GM13976 (cell line): ENCODE measurements at places on chromosomes 1 and 21.

DNA sequence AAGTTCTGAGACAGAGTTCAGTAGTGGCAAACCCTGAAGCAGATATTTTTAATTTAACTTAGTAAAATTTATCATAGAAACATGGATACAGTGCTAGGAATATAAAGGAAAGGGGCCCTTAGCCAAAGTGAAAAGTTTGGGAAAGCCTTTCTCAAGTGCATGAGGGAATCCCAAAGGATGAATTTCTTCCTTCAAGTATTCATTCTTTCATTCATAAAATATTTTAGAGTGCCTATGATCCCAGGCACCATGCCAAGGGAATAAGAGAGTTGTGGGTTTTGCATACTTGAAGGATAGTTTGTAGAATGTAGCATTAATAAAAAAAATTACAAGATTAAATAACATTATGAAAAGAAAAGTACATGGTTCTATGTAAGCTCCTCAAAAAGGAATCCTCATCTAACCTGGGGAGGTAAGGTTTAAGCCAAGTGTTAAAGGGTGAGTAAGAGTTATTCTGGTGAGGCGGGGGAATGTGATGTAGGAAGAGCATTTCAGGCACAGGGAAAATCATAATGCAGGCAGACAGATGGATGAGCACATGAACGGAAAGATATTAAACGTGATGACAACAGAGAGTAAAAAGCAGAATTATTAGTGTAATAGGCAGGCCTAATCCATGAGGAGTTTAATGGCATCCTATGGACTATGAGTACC, 40.4 kb upstream of the NTNG1 start:
- DNase-seq: no peak

- DNase-seq: no peak
Observed at GRCh38 chr1:50570066-50570468, 146.8 kb upstream of the DMRTA2 start.

GRCh38 chr1:10217748-10218441, 7.5 kb downstream of the KIF1B start:
- no peak for DNase-seq

- DNase-seq: no peak
Observed at GRCh38 chr1:2833454-2834145, 32.1 kb upstream of the TTC34 start.

DNA sequence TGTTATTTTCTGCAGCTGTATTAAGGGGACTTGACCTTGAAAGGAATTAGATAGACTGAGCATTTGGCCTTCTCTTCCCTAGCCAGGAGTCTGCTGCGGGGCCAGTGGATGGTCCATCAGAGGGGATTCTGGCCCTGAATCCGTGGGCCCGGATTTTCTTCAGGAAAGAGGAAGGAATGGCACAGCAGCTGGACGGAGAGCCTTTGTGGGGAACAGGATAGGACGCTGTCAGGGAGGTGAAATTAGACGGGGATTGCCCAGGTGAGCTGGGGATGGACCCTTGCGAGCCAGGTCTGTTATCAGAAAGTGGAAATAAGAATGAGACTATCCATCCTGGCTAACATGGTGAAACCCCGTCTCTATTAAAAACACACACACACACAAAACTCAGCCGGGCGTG, 1.7 kb upstream of the C2CD2 start:
- DNase-seq: no peak

DNA sequence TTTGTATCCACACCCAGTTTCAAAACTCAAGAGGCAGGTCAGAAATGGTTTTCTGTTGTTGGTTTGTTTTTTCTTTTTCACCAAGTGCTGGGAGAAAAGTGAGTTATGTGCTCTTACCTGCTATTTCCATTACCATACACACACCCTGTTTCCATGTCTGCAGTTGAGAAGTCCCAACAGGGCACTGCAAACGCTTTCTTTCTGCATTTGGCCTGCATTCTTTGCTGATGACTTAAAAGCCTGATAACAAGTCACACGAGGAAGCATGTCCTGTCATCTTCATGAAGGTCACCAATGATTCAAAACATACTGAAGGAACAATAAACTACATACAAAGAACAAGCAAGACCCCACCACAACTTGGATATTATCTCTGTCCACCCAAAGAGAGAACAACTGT, 24.8 kb upstream of the KCNE1 start:
- no peak for DNase-seq

DNA sequence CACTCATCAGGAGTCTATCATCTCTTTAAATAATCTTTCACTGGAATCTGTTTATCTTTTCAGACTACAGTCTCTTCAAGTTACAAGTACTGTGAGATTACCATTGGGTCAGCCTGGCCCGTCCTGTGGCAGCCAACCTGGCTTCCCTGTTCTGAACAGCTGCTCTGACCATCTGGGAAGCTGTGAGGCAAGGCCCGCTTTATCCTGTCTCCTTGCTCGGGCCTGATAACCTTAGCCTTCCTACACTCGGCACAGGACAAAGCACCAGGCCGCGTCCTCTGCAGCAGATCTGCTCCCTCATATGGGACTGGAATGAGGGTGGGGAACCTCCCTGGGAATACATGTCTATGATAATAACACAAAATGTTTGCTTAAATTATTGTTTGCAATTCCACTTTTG, 113.3 kb downstream of the PTPN14 start:
- DNase-seq: no peak

- DNase-seq: no peak
Observed at GRCh38 chr1:93675931-93676330, 5.7 kb downstream of the BCAR3 start.

GRCh38 chr21:42579456-42580075, 65.9 kb downstream of the SLC37A1 start:
- no peak for DNase-seq

GRCh38 chr1:208131621-208132286, 112.4 kb downstream of the PLXNA2 start:
- no peak for DNase-seq

- no peak for DNase-seq
Observed at GRCh38 chr1:114524944-114525343, 13.9 kb upstream of the TRIM33 start.

GRCh38 chr1:245707941-245708340, 553.2 kb downstream of the KIF26B start:
- no peak for DNase-seq

- DNase-seq: peak; percentile 79
Observed at GRCh38 chr1:109193653-109194590, 19.8 kb upstream of the SARS1 start.

DNA sequence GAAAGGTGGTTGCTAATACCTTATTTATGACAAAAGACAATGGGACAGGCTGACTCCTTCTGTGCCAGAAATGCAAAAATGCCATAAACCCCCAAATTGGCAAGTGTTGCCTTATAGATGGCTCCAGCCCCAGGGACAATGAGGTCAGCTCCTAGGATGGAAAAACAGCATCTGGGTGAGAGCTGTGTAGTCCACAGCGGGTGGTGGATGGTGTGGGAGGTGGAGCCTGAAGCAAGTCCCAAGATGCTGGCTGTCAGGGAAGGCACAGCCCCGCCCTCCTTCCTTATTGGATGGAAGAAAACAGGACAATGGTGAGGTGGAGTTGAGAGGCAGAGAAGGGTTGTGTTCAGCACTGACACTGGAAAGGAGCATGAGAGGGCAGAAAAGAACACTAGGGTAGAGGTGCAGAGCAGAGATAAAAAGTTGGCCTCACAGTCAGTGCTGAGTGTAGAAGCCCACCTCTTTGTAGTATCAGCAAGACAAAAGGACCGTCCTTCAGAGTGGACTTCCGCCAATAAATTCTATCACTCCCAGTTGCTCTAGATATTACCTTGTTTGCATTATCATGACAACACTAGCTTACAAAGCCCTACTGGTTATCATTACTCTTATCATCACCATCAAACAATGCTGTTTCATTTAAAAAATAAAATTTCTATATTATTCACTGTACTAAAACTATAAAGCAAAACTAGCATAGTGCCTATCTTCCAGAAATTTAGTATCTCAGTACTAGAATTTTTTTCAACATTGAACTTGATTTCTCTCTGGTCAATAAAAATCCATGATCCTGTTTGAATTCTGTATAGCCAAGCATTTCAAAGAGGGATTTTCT, 3.7 kb upstream of the SDE2 start:
- no peak for DNase-seq

GRCh38 chr1:27102707-27103468, 52.0 kb downstream of the SLC9A1 start:
- DNase-seq: peak; percentile 88

GRCh38 chr1:160911441-160911840, 26.5 kb upstream of the ITLN1 start:
- no peak for DNase-seq

GRCh38 chr1:236602171-236602570, 2.1 kb downstream of the HEATR1 start:
- DNase-seq: no peak

GRCh38 chr21:43800566-43800965, 11.2 kb downstream of the RRP1 start:
- DNase-seq: no peak

GRCh38 chr1:6131561-6131960, 48.6 kb downstream of the CHD5 start:
- no peak for DNase-seq

GRCh38 chr1:42533101-42533863, 70.2 kb downstream of the CCDC30 start:
- DNase-seq: no peak

GRCh38 chr1:3162322-3162882, 93.4 kb downstream of the PRDM16 start:
- DNase-seq: no peak

DNA sequence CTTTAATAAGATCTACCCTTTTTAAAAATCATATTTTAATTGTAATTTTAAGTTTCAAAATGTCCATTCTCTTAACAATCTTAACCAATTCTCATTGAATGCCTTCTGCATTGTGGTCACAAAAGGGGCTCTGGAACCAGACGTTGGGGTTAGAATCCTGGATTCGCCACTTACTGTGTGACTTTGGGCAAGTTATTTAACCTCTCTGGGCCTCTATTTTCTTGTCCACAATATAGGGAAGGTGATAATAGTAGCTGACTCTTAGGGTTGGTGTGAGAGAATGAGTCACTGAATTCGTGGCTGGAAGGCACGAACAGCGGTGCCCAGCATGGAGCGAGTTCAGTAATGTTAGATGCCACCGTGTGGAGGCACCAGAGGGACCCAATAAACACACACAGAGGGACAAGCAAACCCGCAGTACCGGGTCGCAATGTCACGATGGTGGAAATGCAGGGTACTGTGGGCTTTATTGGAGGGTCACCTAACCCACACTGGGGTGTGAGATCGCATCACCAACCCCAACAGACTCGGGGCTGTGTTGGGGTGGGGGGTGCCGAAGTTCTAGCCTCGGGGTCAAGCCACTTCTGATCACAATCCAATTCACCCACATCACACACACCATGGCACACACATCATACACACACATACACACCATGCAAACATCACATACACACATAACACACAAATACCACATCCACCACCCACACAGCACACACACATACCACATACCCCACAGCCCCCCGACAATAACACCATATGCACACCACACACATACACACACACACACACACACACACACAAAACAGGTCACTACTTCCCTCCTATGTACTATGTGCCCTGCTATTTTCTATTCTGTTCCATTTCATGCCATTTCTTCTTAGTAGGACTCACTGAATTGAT, 27.0 kb upstream of the IFNAR2 start:
- no peak for DNase-seq

GRCh38 chr1:172630056-172630818, 28.7 kb upstream of the FASLG start:
- DNase-seq: no peak

DNA sequence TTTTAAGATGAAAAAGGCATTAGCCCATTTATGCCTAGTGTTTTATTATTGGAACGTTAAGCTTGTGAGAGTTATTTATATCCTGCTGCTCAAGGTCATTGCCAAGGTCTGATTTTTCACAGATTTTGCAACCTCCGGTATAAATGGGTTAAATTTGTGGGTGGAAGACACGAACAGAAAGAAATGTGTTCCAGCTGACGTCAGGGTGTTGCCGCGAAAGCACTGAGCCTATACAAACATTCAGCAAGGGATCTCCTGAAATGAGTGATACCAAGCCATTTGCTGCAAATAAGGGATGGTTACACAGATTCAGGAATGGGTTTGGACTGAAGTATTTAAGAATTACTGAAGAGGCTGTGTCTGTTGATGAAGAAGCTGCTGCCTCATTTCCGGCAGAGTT, 32.2 kb downstream of the TMED5 start:
- no peak for DNase-seq

DNA sequence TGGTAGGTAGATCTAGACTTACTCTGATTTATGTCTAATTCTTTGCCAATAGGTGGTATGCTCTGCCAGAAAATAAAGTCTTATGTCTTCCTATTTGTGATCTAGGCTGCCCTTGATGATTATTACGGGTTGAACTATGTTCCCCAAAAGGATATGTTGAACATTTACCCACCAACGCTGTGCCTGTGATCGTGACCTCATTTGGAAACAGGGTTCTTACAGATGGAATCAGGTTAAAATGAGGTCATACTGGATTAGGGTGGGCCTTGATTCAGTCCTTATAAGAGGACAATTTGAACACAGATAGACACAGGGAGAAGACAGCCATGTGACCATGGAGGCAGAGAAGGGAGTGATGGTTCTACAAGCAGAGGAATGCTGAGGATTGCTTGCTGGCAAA, 95.1 kb upstream of the BCAR3 start:
- no peak for DNase-seq

- DNase-seq: no peak
Observed at GRCh38 chr1:208110296-208110695, 133.9 kb downstream of the PLXNA2 start.

GRCh38 chr1:43878854-43879253, 54.7 kb upstream of the ARTN start:
- no peak for DNase-seq

DNA sequence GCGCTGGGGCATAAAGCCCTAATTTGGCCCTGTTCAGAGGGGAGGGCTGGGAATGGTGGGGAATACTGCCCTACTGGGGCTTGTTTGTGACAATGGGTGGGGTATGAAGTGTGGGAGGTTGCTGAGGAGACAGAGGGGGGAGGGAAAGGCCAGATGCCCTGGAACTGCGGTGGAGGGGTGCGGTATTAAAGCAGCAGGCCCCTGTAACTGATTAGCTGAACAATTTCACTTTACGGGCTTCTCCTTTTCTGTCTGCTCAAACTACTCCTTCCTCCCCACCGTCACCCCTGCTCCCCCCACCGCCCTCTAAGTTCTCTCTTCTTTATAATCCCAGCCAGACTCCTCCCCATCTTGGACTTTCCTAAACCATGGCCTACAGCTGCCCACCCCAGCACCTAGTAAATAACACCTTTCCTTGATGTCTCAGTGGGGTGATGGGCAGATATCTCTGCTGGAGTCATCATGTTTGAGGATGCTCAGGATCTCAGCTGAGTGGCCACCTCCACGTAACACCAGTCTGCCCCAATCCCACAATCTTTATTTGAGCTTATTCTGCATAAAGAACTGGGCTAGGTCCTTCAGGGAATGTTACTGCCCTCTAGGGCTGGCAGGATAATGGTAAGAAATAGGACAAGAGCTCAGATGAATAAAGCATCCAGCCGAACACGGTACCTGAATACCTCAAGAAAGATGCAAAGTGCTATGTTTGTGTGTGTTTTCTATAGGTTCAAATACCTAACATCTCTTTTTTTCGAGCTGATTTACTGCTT, 33.5 kb downstream of the XCL1 start:
- no peak for DNase-seq
